ENCODE measurements at places on chromosomes 5 and 9. TPM values are rescaled to one million over a fixed set of nuclear protein-coding genes. Genes with fewer than 3 reads are reported as not detected.

The CDC25C gene
- 0.67 TPM for total RNA-seq

The RGS7BP gene
- not detected for total RNA-seq

The PCDHB14 gene
- total RNA-seq: 1.7 TPM

The IFNA21 gene
- total RNA-seq: not detected

The C1QTNF2 gene
- total RNA-seq: not detected

The SPATA31A1 gene
- total RNA-seq: not detected

- DNase-seq: no peak
Measured at GRCh38 chr5:153094333-153094732, 396.1 kb upstream of the GRIA1 start.

GRCh38 chr9:111916234-111916645, 19.6 kb downstream of the UGCG start:
- DNase-seq: no peak

DNA sequence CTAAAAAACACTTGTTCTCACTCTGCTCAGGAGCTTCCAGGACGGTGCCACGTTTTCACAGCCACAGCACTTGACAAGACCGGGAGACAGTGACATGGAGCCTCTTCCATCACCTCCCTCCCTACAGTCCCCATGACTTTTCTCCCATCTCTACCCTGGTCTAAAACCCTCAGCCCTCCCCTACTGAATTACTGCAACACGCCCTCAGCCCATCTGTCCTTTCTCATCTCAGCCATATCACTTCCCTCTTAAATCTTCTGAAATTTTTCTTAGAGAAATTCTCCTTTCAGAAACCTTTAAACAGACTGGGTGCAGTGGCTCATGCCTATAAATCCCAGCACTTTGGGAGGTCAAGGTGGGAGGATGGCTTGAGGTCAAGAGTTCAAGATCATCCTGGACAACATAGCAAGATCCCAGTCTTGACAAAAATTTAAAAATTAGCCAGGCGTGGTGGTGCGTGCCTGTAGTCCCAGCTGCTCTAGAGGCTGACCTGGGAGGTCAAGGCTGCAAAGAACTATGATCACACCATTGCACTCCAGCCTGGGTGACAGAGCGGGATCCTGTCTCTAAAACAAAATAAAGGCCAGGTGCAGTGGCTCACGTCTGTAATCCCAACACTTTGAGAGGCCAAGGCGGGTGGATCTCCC, 125.8 kb downstream of the MYO10 start:
- no peak for DNase-seq

DNA sequence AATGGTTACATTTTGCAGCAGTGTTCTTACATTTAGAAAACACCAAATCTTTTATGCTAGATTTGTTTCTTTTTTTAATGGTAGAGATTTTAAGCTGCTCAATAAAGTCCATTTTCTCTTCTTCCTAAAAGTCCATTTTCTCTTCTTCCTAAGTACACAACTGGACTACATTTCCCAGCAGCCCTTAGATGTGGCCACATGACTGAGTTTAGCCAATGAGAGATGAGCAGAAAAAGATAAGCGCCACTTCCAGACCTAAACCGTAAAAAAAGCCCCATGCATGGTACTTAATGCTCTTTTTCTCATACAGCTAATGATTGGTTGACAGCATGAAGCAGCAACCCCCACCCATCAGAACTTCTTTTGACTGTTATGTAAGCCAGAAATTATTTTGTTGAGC, 206.7 kb downstream of the FAM114A2 start:
- no peak for DNase-seq

DNA sequence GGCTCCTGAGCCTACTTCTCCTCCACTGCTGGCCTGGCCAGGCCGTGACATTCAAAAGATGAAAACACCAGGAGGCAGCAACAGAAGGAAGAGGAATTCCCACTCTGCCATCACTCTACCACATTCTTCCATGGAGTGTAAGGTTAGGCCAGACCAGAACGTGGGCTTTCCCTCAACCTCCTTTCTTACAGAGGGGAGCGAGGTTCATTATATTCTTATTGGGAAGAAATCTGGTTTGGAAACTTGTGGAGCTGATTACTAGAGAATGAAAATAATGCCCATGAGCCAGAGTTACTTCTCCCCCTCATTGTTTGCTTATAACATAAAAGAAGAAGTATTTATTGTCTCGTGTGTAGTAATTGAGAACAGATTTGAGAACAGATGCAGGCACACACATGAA, 136.3 kb upstream of the BASP1 start:
- no peak for DNase-seq

DNA sequence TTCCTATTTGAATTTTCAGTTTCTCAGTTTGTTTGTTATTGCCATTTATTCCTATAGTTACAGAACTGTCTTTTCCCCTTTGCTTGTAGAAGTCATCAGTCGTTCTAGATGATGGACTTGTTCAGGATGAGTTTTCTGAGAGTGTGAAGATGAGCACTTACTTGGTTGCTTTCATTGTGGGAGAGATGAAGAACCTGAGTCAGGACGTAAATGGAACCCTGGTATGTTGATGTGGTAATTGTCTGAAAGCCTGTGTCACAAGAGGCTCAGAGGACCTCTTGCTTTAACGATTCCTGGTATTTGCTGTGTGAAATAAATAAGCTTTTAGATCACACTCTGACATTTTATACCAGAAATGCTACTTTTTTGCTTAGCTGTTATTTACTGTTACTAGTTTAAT, 50.6 kb downstream of the LNPEP start:
- no peak for DNase-seq

DNA sequence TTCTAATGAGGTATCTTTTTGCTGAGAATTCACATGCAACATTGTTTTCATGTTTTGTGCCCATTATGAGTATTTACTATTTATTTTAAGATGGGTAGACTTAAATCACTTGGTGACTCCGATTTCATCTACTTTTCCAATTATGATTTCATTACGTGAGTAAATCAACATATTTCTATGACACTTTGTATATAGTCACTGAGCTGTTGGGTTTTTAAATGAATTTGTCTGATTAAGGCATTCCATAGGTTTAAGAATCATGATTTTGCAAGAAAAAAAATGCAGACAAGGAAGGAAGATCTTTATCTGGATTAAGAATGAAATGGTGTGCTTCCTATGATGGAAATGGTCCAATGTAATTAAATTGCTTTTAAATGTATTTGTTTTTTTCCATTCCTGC, 661.9 kb downstream of the ANXA1 start:
- DNase-seq: no peak

Measured in mammary epithelial cell (primary cell).